NCI-H446 (cell line): ENCODE measurements at places on chromosomes 3 and 15.
A peak's percentile ranks its signal among the peaks of the same experiment; 100 is the strongest.

DNA sequence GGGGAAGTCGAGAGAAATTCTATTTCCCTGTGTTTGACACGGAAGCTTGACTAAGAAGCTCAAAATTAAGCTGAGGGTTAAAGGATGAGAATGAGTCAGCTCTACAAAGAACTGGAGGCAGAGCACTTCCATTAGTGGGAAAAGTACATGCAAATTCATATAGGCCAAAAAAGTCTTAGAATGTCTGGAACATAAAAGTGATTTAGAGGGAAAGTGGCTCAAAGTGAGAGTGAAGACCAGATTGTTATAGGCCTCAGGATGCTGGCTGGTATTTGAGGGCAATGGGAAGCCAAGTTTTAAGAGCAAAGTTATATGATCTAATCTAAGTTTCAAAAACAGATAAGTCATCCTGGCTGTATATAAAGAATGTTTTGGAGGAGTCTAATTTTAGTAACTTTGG is 857.3 kb downstream of the NAALADL2 start:
- no peak for DNase-seq

GRCh38 chr15:38073178-38073946 is 138.9 kb downstream of the TMCO5A start:
- no peak for DNase-seq

- DNase-seq = no peak
Measured at GRCh38 chr15:62818691-62819090, 223.9 kb upstream of the TPM1 start.

DNA sequence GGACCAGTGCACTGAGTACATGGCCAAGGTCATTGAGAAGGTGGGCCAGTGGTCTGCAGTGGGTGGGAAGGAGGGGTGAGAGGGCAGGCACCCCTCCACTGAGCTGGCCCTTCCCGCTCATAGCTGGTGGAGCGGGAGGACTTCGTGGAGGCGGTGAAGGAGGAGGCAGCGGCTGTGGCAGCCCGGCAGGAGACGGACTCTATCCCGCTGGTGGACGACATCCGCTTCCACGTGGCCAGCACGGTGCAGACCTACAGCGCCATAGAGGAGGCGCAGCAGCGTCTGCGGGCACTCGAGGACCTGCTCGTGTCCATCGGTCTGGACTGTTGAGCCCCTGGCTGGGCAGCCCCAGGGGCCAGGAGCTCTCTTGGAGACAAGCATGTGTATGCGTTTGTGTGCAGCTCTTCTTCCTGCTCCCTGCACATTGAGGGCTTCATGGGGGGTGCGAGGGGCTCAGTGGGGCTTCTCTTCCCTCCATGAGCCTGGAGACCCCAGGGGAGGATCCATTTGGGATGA is 7.5 kb downstream of the ABTB1 start:
- no peak for DNase-seq

DNA sequence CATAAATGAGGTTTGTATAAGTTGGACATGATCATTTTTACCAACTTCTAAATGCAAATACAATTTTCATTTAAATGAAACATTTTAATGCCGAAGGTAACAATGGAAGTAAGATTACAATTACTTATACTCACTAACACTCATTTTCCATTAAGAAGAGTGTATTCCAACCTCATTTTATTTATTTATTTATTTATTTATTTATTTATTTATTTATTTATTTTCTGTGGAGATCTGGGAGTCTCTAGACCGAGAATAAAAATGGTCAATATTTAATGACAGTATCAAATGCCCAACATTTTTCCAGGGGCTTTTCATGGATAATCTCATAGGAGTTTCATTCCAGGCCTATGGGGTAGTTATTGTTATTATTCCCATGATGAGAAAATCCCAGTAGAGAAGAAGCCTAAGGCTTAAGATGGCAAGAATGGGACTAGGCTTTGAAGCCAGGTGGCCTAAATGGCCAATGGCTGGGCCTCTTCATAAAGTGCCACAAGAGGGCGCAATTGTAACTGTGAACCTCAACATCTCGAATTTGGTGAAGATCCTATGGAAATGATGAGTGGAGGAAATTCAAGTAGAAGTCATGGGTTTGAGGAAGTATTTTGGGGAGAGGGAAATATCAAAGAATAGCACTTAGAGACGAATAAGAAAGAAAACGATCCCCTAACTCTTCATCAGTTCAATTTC is 21.3 kb downstream of the VGLL3 start:
- DNase-seq = peak; percentile 49

DNA sequence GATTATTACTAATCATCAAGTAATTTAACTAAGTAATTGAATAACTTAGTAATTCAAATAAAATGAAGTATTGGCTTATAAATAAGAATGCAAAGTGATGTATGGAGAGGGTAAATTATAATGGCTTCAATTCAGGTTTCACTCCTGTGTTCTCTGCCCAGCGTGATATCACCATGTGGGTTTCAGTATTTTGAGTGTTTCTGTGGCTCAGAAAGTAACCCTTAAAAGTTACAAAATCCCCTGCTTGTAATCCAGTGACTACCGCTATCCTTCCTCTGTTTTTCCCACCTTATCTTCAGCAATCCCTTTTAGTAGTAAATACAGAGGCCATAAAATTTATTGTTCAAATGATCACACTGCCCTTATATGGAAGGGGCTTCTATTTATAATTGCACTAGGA is 316.4 kb upstream of the CFAP20DC start:
- DNase-seq = no peak

GRCh38 chr3:99765042-99765942 is 52.4 kb upstream of the CMSS1 start:
- no peak for DNase-seq

GRCh38 chr15:59792359-59792758 is 103.2 kb upstream of the BNIP2 start:
- DNase-seq = no peak

DNA sequence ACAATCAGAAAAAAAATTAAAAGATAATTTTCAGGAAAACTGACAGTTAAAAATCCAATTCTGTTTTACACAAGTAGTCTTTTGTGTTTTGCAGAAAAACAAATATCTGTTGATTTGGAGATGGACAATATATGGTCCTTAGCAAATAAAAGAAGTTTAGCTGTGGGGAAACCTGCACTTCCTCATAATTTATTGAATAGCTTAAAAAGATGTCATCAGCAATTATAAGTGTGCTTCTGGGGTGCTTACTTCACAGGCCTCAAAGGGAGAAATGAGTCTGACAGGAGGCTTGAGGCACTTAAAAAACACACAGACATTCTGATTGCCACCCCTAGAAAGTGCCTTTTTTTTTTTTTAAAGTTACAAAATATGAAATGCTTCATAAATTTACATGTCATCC is 31.6 kb upstream of the CERS3 start:
- no peak for DNase-seq

DNA sequence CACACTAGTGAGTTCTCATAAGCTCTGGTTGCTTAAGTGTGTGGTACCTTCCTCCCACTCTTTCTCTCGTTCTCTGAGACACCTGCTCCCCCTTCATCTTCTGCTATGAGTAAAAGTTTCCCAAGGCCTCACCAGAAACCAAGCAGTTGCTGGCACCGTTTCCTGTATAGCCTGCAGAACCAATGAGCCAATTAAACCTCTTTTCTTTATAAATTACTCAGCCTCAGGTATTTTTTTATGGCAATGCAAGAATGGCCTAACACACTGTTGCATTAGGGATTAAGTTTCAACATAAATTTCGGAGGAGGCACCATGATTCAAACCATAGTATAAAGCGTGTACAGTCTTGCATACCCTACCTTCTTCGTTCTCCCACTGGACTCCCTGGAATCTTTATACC is 252.3 kb upstream of the CHRM5 start:
- no peak for DNase-seq

DNA sequence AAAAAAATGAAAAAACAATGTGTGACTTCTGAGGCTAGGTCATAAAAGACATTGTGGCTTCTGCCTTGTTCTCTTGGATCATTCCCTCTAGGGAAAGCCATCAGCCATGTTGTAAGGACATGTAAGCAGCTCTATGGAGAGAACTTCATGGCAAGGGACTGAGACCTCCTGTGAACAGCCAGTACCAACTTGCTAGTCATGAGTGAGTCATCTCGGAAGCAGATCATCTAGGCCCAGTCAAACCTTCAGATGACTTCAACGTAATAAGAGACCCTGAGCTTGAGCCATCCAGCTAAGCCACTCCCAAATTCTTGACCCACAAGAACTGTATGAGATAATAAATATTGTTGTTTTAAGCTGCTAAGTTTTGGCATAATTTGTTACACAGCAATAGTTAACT is 4.9 kb downstream of the MON1A start:
- no peak for DNase-seq

DNA sequence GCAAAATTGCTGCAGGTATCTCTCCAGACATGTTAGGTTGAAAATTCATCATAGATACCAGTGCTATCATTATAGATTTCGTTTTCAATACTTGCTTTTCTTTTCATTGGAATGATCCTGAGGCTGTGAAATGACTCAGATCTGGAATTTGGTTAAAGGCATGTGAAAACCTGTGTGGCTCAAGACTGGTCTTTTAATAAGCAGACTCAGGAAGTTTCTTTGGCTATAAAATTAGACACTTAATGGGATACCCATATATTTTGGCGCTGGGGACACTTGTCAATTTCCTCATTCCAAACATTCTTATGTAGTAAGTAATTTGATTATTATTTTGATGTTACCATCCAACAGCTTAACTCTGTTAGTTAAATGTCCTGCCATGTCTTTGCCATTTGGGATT is 1041.1 kb upstream of the GBE1 start:
- no peak for DNase-seq
